ENCODE measurements at places on chromosomes 6 and 20.

- no peak for DNase-seq
Observed at GRCh38 chr20:46010491-46011391, 2.0 kb downstream of the MMP9 start.

DNA sequence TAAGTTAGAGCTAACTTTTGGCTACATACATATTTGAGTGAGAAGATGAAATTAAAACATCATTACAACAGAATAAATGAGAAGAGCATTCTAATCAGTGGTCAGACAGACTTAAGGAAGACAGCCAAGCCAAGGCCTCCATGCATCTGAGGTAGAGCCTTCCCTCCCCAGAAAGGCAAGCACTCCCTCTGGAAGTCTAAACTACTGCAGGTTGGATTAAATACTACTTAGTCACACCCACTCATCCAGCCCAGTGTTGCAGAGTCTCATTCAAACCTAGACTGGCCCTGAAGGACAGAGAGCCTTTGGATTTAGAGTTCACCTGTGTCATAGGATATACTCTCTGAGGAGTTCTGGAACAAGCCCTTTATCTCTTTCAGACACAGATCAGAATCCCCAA lies 29.2 kb downstream of the TMX4 start:
- no peak for DNase-seq

DNA sequence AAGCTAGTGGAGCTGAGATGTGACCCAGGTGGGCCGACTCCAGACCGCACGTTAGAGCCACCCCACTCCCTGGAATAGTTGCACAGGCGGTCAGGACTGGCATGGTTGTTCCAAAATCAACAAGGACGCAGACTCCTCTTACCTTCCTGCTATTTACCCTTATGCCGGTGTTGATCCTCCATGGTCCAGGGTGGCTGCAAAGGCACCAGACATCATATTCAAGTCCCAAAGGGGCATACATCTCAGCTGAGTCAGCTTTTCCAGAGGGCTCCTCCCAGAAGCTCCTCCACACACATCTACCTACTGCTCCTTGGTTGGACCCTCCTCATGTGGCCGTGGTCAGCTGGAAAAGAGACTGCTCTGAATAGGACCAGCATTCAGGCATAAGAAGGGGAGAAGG lies 112.2 kb downstream of the SYCP2 start:
- DNase-seq = no peak

- no peak for DNase-seq
Observed at GRCh38 chr20:63942969-63943807, 13.0 kb downstream of the UCKL1 start.

- peak; percentile 30 for DNase-seq
Observed at GRCh38 chr20:37941332-37941731, 38.4 kb downstream of the VSTM2L start.

DNA sequence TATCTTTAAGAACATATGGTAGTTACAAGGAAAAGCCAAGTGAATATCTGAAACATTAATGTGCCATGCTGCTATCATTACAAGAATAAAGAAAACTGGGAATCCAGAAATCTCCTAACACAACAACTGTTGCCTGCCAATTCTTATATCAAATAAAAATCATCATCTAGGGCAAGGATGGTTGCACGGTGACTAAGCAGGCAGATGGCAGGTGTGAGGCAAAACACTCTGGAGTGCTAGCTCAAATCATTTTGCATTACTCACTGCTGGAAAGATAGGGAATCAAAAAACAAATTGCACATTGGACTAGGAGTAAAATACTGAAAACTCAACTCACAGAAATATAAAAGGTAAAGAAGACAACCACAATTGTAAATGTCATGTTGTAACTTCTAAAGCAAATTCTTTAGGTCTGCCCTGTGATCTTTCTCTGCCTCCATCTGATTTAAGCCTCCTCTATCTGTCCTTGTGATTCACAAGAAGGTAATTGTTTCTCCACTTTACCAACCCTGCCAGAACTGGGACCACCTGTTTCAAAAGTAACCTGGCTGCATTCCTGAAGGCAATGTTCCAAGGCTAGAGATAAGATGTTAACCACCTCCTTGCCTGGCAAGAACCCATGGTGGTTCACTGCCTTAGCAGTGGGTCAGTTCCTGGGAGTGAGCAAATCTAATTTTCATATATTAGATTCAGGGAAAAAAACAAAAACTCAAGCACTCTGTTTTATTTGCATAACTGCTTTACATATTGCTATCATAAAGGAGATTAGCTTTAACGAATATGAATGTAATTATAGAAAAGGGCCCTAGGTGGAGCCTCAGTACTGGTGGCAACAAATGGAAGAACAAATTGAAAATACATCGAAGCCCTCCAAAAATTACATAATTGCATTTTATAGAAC lies 33.1 kb upstream of the LCA5 start:
- DNase-seq = peak; percentile 39

GRCh38 chr6:152575161-152575560 lies 62.0 kb downstream of the SYNE1 start:
- DNase-seq = no peak

- no peak for DNase-seq
Observed at GRCh38 chr6:53532061-53532797, 12.7 kb downstream of the GCLC start.

DNA sequence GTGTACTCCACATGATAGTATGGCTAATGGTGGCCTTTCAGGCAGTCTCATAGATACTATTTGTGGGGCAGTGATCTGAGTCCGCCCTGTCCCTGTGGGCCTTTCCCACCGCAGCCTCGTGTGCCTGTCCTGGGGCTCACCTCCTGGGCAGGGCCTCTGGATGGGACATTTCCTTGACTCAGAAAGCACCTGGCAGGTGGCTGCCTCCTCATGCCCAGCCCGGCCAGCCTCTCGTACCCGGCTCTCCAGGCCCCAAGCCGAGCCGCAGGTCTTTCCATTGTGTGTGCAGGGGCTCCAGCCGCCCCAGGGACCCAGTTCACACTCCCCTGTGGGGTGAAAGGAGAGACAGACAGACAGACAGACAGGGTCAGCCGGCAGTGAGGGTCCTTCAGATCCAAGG lies 38.3 kb downstream of the RSPO4 start:
- DNase-seq = no peak

GRCh38 chr6:114989279-114989964 lies 646.6 kb upstream of the HS3ST5 start:
- peak; percentile 62 for DNase-seq

DNA sequence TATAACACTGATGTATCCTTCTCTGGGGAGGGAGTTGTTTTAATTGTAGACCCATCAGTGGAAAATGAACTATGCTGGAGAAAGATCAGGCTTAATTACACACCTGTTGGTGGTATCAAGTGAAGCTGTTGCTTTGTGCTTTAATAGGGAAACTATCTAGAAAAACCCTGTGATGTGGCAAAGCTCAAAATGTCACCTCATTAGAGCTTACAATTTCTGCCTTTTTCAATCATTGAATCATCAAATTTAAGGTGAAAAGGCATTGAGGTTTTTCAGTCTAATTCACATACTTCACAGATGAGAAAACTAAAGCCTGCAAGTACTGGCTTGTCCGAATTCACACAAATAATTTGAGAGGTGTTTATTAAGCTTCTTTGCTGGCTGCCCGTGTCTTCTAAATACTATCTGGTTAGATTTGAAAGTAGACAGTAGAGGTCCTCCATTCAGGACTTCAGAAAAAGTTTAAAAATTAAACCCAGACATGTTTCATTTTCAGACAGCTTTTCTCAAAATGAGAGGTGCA lies 143.3 kb upstream of the MAP3K7 start:
- no peak for DNase-seq

- DNase-seq = no peak
Observed at GRCh38 chr20:7159903-7160302, 392.4 kb downstream of the BMP2 start.
